ENCODE measurements at places on chromosomes 7 and 10. TPM values are rescaled to one million over a fixed set of nuclear protein-coding genes. Genes with fewer than 3 reads are reported as not detected.

The GPR146 gene
- total RNA-seq = 28.3 TPM

The LIPF gene
- total RNA-seq = not detected

The TRPV5 gene
- total RNA-seq = not detected

The LRGUK gene
- 5.2 TPM for total RNA-seq

The CDC14C gene
- total RNA-seq = not detected

The TMEM243 gene
- total RNA-seq = 178 TPM

The BPGM gene
- total RNA-seq = 11.5 TPM

The MYL10 gene
- total RNA-seq = not detected

The SP4 gene
- total RNA-seq = 8.6 TPM

The CALCR gene
- total RNA-seq = not detected

The TMEM225B gene
- total RNA-seq = 3.1 TPM

The FKBP14 gene
- total RNA-seq = 10.6 TPM

The PRSS37 gene
- total RNA-seq = not detected

The HDAC9 gene
- total RNA-seq = 9.2 TPM

The SYT15 gene
- 23.9 TPM for total RNA-seq

The ZNF92 gene
- total RNA-seq = 6.1 TPM

The SLC26A5 gene
- 1.3 TPM for total RNA-seq

The CCM2 gene
- total RNA-seq = 30.9 TPM

The TUBAL3 gene
- not detected for total RNA-seq

The RAMP3 gene
- 56.9 TPM for total RNA-seq

The CPA4 gene
- not detected for total RNA-seq

The EBLN1 gene
- total RNA-seq = not detected

The STEAP1 gene
- 10.6 TPM for total RNA-seq

The LIPN gene
- total RNA-seq = not detected

The ELOVL3 gene
- 2.7 TPM for total RNA-seq

The CNNM1 gene
- total RNA-seq = 0.69 TPM

The KAZALD1 gene
- total RNA-seq = 11.5 TPM

The TMEM130 gene
- total RNA-seq = 2.3 TPM

The IFIT1B gene
- not detected for total RNA-seq

The ADCY1 gene
- total RNA-seq = 0.46 TPM

The ZNF277 gene
- total RNA-seq = 37.0 TPM

The CSGALNACT2 gene
- 30.5 TPM for total RNA-seq

The IGFBP3 gene
- 29.3 TPM for total RNA-seq

The MLXIPL gene
- 12.1 TPM for total RNA-seq

The CAMK2B gene
- total RNA-seq = not detected

The MRPS17 gene
- total RNA-seq = 8.4 TPM

The PLEKHS1 gene
- 3.2 TPM for total RNA-seq

The CYCS gene
- total RNA-seq = 7.9 TPM

The OR2A42 gene
- 0.46 TPM for total RNA-seq

The GIGYF1 gene
- total RNA-seq = 18.7 TPM

The GNG11 gene
- total RNA-seq = 28.5 TPM

The C10orf143 gene
- total RNA-seq = 5.4 TPM

The PRTFDC1 gene
- total RNA-seq = 1.4 TPM

The LEP gene
- not detected for total RNA-seq

The KLF14 gene
- total RNA-seq = 0.20 TPM

The AKR1C8 gene
- 0.52 TPM for total RNA-seq

The ACTL6B gene
- not detected for total RNA-seq

The PLXNA4 gene
- 1.1 TPM for total RNA-seq

The GPR26 gene
- total RNA-seq = not detected

The TMEM196 gene
- total RNA-seq = not detected
